ENCODE measurements at places on chromosomes 16 and 17.

- DNase-seq: no peak
Observed at GRCh38 chr16:10655415-10655977, 39.2 kb downstream of the TEKT5 start.

GRCh38 chr17:77400445-77400870 is 259.7 kb downstream of the SEC14L1 start:
- DNase-seq: no peak

GRCh38 chr17:81991684-81992305 is 14.4 kb downstream of the ASPSCR1 start:
- DNase-seq: peak; percentile 33

- peak; percentile 62 for DNase-seq
Observed at GRCh38 chr17:17739388-17740066, 58.3 kb downstream of the RAI1 start.

DNA sequence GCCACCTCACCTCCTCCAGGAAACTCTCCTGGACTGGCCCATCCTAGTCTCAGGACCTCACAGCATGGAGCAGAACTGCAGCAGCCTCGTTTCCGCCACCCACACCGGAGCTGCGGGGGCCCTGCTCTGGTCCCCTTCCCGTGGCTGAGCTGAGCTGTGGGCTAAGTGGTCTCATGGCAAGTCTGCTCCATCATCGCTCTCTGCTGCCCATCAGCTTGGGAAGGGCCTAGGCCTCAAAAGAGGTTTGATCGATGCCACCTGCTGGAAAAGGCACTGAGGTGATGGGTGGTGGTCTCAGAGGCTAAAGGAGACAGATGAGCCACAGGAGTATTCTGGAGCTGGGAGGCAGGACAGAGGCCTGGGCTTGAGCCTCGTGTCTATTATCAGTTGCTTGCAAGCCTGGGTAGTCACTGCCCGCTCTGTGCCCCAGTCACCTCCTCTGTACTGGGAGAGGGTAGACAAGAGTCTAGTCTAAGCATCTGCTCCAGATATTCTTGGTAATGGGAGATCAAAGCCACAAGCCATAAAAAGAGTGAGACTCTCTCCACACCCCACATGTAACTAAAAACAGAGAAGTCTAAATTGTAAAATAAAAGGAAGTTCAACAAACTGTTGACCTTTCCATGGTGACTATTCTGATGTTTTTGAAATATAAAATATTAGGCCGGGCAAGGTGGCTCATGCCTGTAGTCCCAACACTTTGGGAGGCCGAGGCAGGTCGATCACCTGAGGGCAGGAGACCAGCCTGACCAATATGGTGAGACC is 1.6 kb downstream of the ITGAE start:
- no peak for DNase-seq

DNA sequence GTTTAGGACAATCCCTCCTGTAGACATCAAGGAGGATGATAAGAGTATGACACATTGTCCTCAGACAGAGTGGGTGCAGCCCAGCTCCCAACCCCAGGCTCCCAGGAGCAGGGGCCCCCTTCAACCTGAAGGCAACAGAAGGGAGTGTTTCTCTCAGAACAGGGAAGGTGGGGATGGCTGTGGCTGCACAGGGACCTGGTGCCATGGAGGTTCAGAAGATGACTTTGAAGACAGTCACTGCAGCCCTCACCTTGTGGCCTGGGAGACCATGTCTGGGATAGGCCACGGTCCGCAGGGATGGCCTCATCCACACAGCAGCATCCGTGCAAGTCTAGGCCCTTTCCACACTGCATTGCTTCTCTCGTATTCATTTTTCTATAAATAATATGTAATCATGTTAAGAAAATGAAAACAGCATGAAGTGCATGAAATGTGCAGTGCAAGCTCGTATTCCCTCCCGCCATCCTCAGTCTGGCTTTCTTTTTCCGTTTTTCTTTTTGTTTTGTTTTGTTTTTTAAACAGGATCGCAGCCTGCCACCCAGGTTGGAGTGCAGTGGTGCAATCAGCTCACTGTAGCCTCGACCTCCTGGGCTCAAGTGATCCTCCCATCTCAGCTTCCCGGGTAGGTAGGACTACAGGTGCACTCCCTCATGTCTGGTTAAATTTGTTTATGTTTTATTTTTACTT is 71.1 kb downstream of the METRNL start:
- no peak for DNase-seq

GRCh38 chr16:70568601-70569237 is 45.1 kb downstream of the SF3B3 start:
- DNase-seq: no peak

GRCh38 chr17:37206299-37206698 is 169.5 kb upstream of the C17orf78 start:
- no peak for DNase-seq

DNA sequence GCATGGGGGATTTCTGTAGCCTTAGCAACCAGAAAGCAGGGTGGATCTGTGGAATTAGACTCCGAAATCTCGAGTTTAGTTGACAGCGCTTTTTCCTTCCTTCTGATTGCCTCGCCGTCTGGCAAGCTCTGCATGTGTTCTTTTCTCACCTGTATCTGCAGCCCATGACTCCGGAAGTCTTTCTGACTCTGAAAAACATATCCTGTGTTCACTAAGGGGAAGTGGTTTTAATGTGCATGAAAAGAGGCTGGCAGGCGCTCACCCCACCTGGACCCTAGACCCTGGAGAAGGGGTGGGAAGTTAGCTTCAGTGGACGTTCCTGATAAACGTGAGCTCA is 158.5 kb downstream of the RPTOR start:
- DNase-seq: no peak

GRCh38 chr16:14958323-14958600 is 16.6 kb upstream of the PDXDC1 start:
- DNase-seq: no peak

DNA sequence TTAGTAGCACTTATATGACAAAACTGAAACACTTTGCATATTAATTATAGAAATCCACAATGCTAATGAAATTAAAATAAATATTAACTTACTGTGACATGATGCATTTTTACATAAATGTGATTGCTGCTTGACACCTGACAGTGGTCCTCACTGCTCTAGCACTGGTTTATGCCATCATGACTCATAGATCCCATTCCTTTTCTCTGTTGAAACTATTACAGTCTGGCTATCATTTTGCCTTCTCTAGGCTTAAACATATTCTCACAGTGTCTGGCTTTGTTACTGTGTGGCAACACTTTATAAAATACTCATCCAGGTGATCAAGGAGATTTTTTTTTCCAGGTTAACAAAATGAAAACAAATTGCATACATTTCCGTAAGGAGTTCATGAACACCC is 108.0 kb downstream of the MRTFB start:
- DNase-seq: no peak

DNA sequence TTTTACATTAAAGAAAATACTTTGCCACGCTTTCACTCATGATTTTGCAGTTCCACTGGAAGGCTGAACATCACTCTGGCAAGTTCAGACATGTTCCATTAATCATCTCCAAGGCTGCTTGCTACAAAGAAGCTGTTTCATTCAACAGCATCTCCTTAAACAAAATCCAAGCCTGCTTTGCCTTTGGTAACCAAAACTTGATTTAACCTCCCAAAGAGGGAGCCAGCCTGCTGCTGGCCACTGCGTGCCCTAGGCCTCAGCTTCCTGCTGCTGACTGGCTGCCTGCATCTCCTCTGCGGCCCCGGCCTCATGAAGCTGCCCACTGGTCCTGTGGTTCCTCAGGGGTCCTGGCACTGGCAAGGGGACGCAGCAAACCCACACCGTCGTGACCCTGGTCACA is 31.8 kb downstream of the ANKRD11 start:
- no peak for DNase-seq

- DNase-seq: no peak
Observed at GRCh38 chr16:64089697-64090096, 1032.2 kb downstream of the CDH11 start.

DNA sequence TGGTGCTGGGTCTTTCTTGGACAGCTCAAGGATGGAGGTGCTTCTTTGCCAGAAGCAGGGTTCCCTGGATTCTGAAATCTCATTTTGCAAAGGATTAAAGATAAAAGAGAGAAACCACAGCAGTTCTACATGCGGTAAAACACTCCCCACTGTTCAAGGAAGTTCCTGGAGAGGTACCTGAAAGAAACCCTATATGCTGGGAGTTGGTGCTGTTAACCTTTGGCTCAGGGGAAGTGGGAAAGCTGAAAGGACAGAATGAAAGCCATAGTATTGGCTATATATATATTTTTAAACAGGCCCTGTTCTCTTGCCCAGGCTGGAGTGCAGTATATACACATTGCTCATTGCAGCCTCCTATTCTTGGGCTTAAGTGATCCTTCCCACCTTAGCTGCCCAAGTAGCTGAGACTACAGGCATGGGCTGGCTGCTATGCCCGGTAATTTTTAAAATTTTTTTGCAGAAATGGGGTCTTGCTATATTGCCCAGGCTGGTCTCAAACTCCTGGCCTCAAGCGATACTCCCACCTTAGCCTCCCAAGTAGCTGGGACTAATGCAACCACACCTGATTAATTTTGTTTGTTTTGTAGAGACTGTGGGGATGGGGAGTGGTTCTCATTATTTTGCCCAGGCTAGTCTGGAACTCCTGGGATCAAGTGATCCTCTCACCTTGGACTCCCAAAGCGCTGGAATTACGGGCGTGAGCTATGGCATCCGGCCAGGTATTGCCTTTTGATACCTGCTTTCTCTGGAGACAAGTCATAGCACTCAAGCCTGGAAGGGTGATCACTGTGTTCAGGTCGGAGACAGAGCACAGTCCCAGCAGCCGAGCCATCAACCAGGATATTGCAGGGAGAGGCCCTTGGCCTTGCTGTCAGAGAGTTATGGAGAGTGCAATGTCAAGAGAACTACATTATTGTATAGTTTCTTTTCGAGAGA is 55.2 kb downstream of the MSI2 start:
- DNase-seq: no peak

GRCh38 chr16:53625221-53625620 is 78.4 kb downstream of the RPGRIP1L start:
- no peak for DNase-seq

GRCh38 chr17:63447471-63448009 is 1.4 kb upstream of the CYB561 start:
- DNase-seq: no peak
